CD4-positive, alpha-beta T cell treated with Interleukin-21 for 1 hour (primary cell): ENCODE measurements at places on chromosomes 13 and 19.
A peak's percentile ranks its signal among the peaks of the same experiment; 100 is the strongest.

DNA sequence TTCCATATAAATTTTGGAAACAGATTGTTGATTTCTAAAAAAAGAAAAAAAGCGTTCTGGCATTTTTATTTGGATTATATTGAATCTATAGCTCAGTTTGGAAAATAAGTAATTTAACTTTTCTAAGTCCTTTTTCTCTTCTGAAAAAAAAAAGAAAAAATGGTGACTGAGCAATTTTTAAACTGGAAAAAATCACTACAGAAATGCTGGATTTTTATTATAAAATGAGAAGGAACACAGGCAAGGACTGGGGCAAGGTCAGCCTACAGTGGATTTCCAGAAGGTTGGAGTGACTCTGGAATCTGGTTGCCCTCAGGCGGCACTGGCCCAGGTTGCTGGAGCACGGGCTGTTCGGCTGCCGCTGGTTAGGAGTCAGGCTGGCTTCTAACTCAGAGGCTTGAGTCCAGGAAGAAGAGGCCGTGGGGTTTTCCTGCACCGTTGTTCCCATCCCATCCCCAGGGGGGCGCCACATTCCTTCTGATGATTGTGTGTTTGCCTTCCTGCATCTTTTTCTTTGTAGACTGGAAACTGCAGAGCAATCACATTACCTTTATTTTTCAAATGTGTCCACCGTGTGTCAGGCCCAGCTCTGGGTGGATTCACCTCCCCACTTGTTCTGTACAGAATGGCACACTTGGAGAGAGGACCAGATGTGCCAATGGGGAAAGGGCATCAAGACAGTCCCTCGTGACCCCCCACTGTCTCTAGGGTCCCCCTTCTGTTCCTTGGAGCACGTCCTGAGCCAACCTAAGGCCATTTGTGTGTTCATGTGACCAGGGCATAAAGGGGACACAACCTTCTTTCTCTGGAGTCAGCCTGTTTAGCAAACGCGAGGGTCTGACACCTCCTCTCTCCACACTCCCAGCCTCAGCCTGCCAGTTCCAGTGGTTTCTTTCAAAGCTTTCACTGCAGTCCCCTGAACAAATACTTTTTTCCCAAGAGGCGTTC, 44.5 kb upstream of the GTF3A start:
- DNase-seq = peak; percentile 48

DNA sequence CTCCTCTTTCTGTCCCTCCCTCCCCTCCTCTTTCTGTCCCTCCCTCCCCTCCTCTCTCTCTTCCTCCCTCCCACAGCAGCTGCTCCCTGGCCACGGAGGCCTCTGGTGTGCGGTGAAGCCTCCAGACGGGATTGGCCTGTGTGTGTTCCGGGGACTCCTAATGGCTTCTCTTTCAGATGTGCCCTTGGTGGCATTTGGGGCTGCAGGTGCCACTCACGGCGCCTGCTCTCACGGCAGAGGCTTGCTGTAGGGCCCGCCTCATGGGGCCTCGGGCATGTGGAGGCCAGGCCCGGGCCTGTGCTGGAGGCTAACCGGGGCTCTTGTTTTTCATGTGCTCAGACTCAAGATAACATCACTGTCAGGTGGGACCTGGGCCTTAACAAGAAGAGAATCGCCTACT, 20.9 kb downstream of the UPF1 start:
- no peak for DNase-seq

DNA sequence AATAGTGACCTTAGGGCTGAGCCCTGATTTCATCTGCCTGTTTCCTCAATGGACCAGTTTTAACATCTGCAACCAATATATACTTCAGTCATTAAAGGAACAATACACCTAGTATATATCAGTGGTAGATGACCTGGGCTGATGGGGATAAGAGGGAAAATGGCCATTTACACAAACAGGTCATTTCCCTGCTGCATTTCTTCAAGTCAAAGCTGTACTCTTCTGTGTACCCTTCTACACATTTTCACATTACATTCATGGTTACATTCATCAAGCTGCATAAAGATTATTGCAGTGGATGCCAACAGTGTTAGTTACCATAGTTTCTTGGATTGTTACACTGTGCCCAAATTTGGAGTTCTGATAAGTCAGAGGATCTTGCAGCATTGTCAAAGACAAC, 81.2 kb upstream of the RAP2A start:
- no peak for DNase-seq

GRCh38 chr19:13506471-13506820, at the start of gene CACNA1A:
CACNA1A (minus strand) TSS chr19:13506479; CDS start chr19:13506224, 255 bp downstream.
- DNase-seq = no peak

- peak; percentile 57 for DNase-seq
Observed at GRCh38 chr13:26062853-26063444, 11.1 kb upstream of the SHISA2 start.

DNA sequence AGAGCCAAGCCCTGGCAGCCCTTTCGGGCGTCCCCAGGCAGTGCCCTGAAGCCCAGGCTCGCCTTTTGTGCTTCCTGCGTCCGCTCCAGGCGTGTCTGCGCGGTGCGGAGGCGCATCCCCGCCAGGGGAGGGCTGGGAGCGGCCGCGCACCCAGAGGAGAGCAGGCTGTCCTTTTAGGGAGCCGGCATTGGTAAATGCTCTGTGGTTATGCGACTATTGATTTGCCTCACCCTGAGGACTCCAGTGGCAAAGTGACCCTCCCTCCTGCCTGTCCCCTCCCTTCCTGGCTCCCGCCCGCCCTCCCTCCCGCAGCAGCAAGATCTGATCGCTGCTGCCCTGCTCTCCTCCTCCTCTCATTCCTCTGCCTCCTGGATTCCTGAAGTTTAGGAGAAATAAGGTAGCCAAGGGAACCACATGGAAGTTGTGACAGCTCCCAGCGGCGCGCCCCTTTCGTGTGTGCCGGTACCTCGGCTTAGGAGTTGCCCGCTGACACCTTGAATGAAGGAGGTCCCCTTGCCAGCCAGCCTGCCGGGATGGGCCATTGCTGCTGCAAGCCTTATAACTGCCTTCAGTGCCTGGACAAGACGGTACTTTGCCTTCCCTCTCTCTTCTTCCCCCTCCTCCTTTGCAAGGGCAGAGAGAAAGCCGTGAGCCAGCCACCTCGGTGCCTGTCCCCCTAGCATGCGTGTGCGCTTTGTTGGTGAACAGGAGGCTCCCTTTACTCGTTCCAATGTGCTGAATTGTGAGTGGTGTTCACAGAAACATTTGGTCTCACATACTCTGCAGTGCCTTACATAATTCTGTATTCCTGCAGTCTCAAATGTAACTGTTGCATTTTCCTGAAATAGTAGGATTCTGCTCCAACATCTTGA, 166.9 kb downstream of the SLC7A1 start:
- DNase-seq = no peak

- DNase-seq = peak; percentile 94
Observed at GRCh38 chr19:41531438-41532311, 44.3 kb upstream of the CEACAM21 start.

GRCh38 chr19:18328340-18329034, 5.6 kb upstream of the LSM4 start:
- peak; percentile 94 for DNase-seq

DNA sequence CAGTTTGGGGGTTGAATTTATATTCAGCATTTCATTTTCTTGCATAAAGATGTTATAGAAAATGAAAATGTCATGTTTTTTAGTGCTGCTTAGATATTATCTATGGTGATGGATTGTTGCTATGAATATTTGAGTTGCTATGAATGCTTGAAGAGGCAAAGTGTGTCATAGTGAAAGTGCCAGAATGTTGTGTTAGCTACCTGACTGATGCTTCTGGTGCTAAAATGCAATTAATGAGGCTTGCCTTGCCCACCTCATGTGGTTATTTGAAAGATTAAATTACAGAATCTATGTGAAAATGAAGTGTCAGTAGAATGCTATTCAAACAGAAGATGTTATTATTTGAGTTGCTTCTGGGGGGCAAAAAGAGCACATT, 62.7 kb upstream of the MYCBP2 start:
- DNase-seq = no peak

DNA sequence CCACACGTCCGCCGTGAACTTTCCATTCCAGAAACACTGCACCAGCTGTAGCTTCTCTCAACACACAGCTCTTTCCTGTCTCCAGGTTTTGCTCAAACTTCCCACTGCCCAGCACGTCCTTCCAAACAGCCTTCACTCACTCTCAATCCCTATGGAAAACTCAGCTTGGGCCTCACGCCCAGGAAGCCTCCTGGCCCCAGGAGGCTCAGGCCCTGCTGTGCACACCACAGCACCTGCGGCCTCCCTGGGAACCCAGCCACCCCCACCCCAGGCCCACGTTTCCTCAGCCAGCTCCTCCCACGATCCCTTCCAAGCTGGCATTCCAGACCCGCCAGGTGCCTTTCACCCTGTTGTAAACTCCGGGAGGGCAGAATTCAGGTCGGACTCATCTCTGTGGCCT, 35.2 kb downstream of the C13orf46 start:
- DNase-seq = no peak

GRCh38 chr19:41479757-41480191, 36.8 kb downstream of the ERICH4 start:
- no peak for DNase-seq

- DNase-seq = peak; percentile 96
Observed at GRCh38 chr19:14369399-14370168, 11.7 kb upstream of the ADGRE5 start.

DNA sequence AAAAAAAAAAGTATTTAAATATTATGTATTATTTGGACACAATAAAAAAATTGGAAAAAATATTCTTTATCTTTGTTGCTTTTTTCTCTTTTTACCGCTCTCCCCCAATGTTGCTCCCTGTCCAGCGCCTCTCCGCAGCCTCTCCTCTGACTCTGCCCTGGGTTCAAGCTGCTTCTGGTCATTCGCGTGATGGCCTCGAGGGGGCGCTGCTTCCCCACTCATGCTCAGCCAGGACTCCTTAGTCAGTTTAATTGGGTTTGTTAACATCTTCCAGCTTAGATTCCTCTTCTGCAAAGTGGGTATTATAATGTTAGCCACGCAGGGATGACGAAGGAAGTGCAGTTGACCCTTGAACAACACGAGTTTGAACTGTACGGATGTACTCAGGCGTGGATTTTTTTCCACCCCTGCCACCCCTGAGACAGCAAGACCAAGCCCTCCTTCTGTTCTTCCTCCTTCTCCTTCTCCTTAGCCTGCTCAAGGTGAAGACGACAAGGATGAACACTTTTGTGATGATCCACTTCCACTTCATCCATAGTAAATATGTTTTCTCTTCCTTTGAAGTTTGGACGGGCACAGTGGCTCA, 4.9 kb upstream of the NWD1 start:
- DNase-seq = peak; percentile 39

DNA sequence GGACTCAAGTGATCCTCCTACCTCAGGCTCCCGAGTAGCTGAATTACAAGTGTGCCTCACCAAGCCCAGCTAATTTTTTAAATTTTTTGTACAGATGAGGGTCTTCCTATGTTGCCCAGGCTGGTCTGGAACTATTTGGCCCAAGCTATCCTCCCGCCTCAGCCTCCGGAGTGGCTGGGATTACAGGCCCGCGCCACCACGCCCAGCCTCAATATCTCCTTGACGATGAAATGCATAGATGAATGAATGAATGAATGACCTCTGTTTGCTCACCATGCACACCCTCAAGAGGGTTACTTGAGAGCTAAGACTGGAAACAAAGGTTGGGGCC, 14.9 kb upstream of the AP1M2 start:
- DNase-seq = no peak

DNA sequence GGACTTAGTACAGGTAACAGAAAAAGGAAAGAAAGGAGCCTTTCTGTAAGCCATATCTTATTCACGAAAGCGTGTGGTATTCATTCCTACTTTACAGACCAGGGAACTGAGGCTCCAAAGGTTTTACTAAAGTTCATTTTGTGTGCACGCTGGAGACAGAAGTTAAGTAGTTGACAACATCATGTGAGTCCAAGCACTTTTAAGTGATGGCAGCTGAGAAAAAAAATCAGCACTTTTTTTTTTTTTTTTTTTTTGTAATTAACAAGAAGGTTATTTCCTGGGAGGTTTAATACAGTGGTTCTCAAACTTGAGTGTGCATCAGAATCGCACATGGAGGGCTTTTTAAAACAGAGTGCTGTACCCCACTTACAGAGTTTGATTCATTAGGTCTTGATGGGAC, 2.0 kb downstream of the DNAJC3 start:
- no peak for DNase-seq

- no peak for DNase-seq
Observed at GRCh38 chr13:112839356-112840105, 129.5 kb upstream of the MCF2L start.

DNA sequence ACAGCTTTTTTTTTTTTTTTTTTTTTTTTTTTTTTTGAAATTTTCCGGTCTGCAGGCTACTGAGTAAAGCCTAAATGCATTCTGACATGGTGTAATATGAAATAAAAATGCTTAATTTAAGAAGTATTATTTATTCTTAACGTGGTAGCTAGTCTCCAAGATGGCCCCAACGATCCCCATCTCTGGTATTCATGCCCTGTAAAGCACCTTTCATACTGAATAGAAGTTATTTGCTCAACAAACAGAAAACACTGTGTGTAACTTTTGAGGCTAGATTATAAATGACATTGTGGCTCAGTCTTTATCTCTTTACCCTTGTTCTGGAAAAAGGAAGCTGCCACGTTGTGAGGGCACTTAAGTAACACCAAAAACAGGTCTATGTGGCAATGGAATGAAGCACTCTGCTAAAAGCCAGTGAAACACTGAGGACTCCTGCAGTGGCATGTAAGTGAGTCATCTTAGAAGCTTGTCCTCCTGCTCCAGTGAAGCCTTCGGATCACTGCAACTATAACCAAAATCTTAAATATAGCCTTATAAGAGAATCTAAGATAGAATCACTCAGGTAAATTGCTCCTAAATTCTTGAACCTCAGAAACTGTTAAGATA, 128.7 kb downstream of the UGGT2 start:
- DNase-seq = no peak

- DNase-seq = peak; percentile 15
Observed at GRCh38 chr19:46081928-46082727, 41.3 kb upstream of the IGFL4 start.

GRCh38 chr19:4709440-4710280, 14.0 kb downstream of the DPP9 start:
- DNase-seq = peak; percentile 30

DNA sequence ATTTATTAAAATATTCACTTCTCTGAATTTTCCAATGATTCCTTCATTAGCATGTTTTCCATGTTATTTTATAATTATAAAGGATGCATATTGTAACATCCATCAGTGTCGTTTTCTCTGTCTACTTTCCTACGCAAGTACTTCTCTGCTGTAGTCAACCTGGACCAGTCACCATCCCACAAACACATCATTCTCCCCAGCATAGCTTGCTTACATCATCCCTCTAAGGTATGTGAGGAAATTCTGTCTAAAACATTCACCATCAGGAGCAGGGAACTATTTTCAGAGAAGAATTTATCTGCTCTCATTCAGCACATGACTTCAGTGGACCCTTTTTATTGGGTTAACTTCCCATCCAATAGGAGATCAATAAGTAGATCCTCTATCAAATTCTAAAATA, 806.1 kb upstream of the ARGLU1 start:
- no peak for DNase-seq

GRCh38 chr13:95317039-95317989, 16.1 kb upstream of the ABCC4 start:
- no peak for DNase-seq

- DNase-seq = no peak
Observed at GRCh38 chr13:40697711-40698110, 31.3 kb upstream of the FOXO1 start.

- no peak for DNase-seq
Observed at GRCh38 chr13:73138276-73138637, 79.5 kb downstream of the KLF5 start.

GRCh38 chr13:86172961-86173360, 373.7 kb upstream of the SLITRK6 start:
- no peak for DNase-seq
